Stimulated activated CD4-positive, alpha-beta T cell treated with anti-CD3 and anti-CD28 coated beads, Interleukin-15, amount 100 ng/mL, for 48 hours (primary cell): ENCODE measurements at places on chromosomes 3 and 15.

DNA sequence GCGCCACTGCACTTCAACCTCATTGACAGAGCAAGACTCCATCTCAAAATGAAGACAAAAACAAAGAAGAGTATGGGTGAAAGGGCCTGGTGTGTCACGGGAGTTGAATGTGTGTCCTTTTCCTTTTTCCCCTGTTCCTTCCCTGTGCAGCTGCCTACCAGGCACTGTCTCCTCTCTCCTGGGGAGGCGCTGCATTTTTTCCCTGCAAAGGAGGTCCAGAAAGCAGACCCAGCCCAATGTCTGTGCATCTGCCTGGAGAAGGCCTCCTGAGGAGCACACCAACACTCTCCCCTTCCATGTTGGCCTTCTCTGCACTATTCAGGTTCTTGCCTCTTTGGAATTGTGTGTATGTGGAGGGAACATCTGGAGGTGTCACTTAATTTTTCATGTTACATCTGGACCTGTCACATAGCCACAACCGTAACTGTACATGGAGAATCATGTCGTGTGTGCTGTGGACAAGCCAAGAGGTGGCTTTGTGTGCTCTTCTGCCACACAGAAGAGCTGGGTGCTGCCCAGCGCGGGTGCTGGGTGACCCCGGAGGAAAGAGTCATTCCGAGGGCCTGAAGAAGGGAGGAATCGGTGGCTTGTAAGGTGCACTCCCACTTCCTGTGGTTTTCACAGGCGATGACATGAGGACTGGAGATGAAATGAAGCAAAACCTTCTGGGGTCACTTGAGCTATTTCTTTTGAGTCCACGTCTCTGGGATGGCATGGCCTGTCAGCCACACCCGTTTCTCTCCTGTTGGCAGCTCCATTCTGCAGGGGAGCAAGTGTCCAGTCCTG lies 46.5 kb upstream of the CGNL1 start:
- DNase-seq: no peak

DNA sequence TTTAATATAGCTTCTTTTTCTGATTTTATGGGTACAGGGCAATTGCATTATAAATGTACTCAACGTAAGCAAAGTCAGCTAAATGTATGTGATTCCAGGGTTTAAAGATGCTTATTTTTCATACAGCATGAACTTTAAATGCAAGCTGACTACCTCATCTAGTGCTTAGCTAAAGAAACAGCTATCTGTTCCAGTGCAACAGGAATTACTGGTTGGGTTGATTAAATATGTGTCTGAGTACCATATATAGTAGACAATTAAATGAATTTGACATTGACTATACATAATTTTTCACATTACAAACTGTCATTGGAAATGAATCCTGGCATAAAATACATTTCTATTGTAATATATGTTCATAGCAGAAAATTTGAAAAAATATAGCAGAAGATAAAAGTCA lies 26.3 kb upstream of the SV2B start:
- DNase-seq: no peak

- DNase-seq: no peak
Measured at GRCh38 chr15:61921093-61921492, 139.2 kb downstream of the VPS13C start.

DNA sequence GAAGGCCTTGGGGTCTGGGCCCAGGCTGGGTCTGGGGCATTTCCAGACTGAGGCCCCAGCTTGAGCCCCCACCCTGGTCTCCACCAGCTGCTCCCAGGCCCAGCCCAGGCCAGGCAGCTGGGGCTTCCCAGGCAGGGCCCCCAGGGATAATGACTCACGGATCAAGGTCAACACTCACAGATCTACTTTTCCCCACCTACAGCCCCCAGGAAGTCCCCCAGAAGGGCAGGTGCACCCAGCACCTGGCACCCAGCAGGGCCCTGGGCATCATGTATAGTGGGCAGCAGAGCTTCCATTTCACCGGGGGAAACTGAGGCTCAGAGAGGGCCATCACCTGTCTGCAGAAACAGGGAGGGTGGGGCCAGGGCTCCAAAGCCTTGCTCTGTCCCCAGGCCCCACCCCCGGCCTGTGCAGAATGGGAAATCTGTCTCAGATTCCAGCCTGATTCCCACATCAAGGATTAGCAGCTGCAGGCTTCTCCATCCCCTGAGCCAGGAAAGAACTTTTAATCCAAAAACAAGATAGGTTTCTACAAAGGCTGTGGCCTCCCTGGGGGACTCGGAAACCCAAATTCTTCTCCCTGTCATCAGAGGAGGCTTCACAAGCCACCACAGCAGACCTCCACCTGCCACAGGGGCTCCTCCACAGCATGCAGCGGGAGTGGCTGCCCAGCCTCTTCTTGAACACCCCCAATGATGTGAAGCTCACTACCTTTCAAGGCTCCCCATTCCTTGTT lies 49.8 kb downstream of the IQSEC1 start:
- DNase-seq: no peak

- DNase-seq: no peak
Measured at GRCh38 chr15:50854601-50855490, 53.6 kb upstream of the AP4E1 start.

GRCh38 chr15:101239724-101240136 lies 12.1 kb downstream of the CHSY1 start:
- no peak for DNase-seq

DNA sequence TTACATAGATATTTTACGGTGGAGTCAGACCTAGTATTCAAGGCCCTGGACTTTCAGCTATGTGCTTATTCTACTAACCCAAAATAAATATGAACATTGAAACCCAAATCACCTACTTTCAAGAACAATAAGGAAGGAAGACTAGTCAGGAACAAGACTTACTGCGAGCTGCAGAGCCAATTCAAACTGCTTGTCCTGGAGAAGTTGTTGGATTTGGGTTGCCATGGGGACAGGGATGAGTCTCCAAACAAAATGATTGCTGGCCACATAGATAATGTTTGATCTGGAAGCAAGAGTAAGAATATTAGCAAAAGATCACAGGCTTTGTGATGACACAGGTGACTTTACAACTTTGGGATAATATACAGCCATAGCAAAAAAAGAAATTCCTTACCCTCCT lies 21.6 kb upstream of the PLA2G4F start:
- DNase-seq: no peak

GRCh38 chr3:122691195-122691594 lies 10.6 kb downstream of the PARP14 start:
- DNase-seq: no peak

- no peak for DNase-seq
Measured at GRCh38 chr15:39358441-39359041, 222.3 kb upstream of the THBS1 start.

GRCh38 chr3:54514006-54514405 lies 391.7 kb downstream of the CACNA2D3 start:
- no peak for DNase-seq
